ENCODE measurements at places on chromosomes 16 and 17.

DNA sequence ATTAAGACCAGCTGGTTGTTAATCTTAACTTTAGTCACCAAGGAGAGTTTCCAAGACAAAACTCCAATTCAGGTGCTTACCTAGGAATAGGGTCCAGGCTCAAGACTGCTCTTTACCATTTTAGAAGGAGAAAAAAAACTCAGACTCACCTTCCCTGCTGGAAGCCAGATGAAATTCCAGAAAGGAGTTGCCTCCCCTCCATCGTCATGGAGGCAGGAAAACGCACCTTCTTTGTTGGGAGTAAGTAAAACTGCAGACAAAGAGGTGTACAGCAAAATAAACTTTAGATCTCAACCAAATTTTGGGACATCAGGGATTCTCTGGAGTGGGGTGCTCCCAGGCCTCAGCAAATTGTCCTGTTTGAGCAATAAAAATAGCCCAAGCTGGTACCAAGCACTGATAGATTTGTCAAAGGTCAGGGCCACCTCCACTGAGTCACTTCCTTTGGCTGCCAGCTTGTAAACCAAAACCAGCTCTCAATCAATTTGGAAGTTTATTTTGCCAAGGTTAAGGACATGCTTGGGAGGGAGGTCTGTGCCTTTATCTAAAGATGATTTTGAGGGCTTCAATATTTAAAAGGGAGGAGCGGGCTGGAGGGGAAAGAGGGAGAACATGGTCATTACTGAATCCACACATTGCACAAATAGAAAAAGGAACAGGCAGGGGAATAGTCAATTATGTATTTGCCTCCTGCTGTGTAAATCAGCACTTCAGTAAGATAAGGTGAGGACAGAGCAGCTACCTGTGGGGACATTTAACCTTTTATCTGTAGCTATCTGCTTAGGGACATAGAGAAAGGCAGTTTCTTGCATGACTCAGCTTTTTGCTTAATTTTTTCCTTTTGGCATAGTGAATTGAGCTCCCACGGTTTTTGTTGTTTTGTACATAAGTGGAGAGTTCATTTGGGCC is 1.5 kb upstream of the ALDH3A2 start:
- no peak for DNase-seq

- no peak for DNase-seq
These were observed 31.7 kb downstream of the ERCC4 start for GRCh38 chr16:13951611-13952010.

GRCh38 chr16:46632778-46633733 is 11.9 kb upstream of the SHCBP1 start:
- DNase-seq: no peak

DNA sequence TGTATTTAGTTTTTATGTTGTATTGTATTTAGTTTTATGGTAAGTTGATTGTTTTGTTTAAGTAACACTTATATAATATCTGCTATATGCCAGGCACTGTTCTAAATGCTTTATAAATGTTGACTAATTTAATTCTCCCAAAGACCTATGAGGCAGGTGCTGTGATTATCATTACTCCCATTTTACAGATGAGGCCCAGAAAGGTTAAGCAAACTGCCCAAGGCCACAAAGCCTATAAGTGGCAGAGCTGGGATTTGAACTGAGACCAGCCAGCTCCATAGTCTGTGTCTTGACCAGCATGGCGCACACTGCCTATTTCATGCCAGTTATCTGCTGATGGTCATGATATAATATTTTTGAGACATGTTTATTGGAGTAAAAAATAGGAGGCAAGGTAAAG is 24.0 kb downstream of the IL21R start:
- DNase-seq: no peak

- DNase-seq: no peak
These were observed 35.2 kb upstream of the ATP2C2 start for GRCh38 chr16:84332975-84333684.

- DNase-seq: no peak
These were observed 354.8 kb downstream of the SEC14L1 start for GRCh38 chr17:77495575-77495974.

- peak; percentile 66 for DNase-seq
These were observed 29.3 kb downstream of the TLE7 start for GRCh38 chr16:71412270-71413160.

DNA sequence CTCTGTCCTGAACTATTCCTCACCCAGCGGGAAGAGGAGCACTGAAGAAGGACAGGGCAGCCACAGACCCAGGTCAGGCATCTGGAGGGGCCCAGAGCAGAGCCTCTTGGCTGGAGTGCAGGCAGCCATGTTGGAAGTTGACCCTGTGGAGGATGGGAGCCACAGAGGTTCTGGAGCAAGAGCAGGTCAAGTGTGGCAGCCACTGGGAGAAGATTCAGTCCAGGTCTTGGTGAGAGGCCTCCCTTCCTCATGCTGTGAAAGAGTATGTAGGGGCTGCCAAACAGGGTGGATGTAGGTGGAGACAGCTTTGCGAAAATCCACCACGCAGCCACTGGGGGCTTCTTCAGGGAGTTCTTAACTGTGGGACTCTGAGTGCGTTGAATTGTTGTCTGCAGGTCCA is 590 bp upstream of the CD79B start:
- no peak for DNase-seq

DNA sequence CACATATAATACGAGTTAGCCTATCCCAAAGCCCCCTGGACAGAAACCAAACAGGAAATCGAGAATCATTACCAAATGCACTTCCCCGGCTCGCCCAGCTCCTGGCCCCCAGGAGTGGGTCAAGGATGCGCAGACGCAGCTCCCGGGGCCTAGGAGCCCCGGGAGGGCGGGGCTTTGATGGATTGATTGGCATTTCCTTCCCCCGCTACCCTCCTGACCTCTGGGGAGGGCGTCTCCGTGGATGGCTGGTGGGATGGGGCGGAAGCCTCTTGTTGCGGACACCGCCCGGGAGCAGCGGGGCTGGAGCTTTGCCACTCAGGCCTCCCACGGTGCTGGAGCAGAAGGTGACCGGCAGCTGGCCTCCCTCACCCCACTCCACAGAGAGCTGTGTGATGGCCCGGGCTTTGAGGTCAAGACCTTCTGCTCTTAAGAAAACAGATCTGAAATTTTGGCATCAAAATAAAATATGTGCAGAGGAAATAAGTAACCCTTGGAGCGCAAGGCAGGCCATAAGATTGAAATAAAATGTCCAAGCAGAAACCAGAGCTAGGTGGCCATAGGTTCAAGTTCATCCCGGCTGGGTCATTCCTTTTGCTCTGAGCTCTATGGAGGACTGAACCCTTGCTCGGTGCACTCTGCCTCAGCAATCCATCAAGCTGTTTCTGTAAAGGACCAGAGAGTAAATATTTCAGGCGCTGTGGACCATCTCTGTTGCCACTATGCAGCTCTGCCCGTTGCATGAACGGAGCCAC is 262.3 kb downstream of the SOX9 start:
- no peak for DNase-seq

DNA sequence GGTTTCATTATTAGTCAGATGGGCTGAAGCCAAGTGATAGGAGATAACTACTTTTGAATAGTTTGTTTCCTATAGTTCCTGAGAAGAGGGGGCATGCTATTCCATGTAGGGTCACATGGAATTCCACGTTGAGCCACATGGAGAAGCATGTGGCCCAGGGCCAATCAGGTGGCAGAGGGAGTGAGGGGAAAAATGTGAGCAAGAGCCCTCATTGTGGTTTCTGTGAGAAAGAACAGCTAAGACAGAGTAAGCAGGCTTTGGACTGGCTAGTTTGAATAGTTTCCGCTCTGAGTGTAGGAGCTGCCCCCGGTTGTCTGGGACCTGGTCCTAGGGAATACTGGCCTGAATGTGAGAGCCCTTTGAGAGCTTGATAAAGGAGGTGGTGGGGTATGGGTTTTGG is 69.9 kb upstream of the CNTNAP4 start:
- DNase-seq: no peak

- DNase-seq: no peak
These were observed 25.3 kb downstream of the G6PC3 start for GRCh38 chr17:44095647-44096496.

DNA sequence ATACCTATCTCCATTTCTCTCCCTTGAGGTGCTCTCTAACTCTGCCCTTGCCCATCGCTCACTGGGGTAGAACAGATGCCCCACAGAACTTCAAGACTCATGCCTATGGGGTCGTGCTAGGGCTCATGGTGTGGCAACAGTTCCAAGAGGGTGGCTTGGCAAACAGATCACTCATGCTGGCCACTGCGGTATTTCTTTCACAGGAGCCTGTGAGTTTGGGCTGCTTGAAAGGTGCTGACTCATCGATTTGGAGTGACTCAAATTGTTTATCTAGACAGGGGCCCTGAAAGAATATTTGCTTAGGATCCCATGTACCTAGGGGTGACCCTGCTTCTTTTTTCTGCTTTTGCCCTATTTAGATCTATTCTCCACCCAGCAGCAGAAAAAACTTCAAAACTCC is 69.9 kb downstream of the IRX5 start:
- DNase-seq: no peak

DNA sequence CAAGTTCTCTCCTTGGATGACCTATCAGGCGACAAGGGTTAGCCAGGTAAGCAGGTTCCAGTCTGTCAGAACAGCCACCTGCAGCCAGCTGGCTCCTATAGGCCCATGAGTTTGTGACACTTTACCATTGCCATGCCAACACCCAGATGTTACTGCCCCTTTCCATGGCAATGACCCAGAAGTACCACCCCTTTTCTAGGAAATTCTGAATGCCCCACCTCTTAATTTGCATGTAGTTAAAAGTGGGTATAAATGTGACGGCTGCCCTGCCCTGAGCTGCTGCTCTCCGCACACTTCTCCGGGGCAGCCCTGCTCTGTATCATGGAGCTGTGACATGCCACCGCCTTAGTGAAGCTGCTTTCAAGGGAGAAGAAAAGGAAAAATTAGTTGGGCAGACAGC is 10.0 kb upstream of the SECTM1 start:
- DNase-seq: no peak

DNA sequence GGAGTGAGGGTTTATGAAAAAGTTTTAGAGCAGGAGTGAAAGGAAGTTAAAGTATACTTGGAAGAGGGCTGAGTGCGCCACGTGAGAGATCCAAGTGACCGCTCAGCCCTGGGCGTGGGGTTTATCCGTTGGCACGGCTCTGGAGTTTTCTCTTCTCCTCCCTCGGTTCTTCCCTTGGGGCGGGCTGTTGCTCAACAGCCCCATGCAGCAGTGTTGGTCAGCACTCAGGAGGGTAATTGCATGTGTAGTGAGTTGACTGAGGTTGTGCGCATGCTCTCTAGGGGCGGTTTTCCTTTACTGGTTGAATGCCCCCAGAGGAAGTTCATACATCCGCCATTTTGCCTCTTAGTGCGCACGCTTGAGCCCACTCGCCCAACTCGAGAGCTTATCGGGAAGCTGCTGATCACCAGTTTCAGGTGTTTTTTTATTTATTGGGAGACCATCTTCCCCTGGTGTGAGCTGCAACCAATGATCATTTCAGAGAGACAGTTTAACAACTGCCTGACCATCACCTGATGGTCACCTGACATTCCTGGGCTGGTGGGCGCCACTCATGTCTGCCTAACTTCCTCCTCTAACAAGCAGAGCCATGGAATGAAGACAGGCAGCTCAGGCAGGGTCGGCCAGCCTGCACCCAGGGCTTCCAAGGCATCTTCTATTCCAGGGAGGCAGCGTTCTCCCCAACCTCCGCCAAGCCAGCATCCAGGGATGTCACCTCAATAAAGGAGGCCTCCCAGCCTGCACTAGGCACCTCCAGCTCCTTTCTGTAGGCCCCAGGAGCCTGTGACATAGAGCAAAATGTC is 41.3 kb upstream of the DNAH17 start:
- DNase-seq: no peak

GRCh38 chr16:11740567-11740966 is 2.1 kb downstream of the TXNDC11 start:
- no peak for DNase-seq

DNA sequence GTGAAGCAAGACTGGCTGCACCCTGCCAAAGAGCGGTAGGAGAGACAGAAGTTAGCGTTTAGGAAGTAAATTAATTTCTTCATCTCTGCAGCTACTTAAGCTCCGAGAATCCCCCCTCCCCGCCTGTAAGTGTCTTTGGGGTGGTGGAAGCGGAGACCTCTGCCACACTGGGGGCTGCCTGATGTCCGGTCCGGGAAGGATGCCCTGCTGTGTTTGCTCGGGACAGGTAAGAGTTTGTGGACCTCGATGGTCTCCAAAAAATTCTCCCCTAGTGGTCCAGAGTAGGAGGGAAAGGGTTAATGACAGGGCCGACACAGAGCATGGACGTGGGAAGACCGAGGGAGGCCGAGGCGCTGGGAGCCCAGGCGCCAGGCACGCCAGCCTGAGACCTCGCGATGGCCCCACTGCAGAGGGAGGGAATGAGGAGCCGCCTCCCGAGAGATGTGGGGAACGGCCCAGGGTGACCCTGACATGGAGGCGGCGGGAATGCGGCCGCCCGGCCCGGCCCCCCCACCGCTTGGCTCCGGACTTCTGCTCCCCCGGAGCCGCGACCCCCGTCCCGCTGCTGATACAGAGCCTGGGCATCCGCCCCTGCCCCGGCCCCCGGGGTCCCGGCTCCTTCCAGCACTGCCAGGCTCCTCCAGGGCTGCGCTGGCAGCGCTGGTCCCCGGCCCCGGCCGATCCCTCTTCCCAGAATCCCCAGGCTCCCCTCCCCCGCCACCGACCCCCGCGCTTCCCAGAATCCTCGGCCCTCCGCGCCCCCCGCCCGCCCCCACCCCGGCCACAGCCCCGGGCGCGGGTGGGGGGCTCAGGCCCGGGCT is 680 bp downstream of the ZNF629 start:
- DNase-seq: no peak

GRCh38 chr17:50371526-50371925 is 1.5 kb downstream of the MRPL27 start:
- no peak for DNase-seq

GRCh38 chr17:77863814-77864161 is 94.7 kb upstream of the TNRC6C start:
- DNase-seq: no peak

DNA sequence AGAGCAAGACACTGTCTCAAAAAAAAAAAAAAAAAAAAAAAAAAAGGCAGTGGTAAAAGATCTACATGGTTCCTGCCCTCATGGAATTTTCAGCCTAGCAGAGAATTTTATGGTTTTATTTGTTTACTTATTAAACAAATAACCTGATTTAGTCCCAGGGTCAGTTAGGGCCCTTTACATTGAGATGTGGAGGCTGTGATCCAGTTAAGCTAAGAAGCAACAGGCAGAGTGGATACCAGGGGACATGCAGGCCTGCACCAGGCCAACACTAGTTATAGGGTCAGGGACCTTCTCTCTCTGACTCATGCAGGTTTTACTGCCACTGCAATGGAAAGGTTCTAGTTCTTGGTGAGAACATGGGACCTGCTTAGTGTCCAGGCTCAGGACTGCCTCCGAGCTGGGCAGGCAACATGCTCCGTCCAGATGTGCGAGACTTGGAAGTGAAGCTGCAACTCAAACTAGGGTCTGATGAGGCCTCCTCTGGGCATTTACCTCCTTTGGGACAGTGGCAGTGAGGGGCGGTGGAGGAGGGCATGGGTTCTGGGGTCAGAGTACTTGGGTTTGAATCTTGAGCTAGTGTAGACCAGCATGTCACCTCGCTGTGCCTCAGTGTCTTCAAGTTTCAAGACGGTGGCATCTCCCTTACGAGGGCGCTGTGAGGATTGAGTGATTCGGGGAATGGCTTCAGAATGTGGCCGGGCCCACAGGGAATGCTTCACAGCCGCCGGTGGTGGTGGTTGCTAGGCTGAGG is 301.8 kb downstream of the CPPED1 start:
- DNase-seq: no peak
